ENCODE measurements at places on chromosomes 6 and 20.

- DNase-seq: no peak
These were observed 46.7 kb downstream of the TMEM170B start for GRCh38 chr6:11584244-11584643.

DNA sequence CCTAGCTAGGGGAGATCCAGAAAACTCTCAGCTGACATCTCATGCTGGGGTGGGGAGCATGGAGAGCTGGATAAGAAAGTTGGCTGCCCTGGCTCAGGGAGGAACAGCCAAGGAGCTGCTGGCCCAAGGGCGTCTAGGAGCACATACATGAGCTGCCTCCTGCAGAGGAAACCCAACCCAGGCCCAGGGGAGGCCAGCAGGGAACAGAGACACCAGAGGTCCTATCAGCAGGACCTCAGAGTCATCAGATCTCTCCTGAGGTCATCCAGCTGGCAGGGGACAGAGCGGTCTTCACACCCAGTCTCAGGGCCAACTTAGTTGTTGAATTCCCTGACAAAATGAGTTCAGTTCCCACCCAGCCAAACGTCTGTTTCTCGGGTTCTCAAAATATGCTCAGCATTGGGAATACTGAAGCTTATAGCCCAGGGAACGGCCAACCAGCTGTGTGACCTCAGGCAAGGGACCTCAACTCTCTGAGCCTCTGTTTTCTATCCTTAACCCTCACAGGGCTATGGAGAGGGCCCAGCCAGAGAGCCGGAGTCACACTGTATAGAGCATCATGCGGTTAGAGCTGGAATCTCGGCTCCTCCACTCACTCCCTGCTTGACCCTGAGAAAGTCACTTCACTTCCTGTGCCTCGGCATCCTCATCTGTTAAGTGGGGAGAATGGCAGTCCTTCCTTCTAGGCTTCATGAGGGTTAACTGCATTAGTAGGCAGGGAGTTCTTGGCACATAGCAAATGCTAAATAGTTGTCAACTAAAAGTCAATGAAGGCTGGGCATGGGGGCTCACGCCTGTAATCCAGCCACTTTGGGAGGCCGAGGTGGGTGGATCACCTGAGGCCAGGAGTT is 13.8 kb downstream of the ADA start:
- DNase-seq: no peak

- no peak for DNase-seq
These were observed 44.2 kb upstream of the RNF146 start for GRCh38 chr6:127222418-127222817.

DNA sequence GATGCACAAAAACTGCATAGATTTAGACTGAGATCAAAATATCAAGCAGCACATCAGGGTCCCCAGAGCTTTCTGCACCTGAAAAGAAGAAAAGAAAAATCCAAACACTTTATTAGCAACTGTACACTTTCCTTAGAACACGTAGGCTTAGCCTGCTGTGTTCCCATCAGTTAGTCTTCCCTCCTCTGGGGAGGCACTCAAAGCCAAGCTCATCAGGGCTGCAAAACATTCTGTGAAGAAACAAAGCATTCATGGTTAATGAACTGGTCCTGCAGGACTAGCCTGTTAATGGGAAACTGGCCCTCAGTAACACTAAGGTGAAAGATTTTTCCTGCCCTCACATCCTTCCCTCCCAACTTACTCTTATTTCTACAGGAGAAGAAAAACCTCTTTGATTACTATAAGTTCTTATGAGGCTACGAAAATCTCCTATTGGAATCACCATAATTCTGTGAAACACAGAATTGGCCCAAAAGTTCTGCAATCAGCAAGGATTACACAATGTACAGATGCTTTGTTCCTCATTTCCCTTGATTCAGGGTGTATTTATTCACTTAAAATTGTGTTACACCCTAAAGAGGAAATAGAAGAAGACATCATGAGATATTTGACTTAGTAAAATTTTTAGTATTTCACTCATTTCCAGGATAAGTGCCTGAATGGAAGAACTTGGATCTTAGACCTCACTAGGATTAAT is 901.0 kb upstream of the MAP3K7 start:
- no peak for DNase-seq

GRCh38 chr6:169847141-169847674 is 95.8 kb downstream of the ERMARD start:
- DNase-seq: no peak

DNA sequence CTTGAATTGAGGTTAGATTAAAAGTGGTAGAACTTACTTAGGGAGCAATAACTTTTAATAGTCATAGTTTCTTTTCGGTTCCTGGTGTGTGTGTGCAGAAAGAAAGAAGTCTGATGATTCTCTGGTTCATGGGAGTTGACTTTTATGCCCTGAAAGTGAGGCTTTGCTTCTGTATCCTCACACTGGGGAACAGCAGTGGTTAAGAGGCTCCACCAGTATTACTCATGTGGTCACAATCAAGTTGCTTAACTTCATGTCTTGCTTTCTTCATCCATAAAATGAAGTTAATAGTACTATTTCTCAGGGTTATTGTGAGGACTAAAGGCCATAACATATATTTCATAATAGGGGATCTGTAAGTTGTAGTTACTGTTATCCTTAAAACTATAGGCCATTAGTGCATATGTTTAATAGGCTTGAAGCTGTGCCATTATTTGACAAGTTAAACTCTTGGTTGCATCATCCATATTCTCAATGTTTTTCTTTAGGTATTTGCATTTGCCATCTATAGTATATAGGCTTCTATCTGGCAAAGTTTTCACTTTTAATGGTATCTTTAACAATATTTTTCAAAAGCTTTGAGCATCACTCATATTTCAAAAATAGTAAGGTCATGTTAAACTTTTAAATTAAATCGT is 262.4 kb downstream of the PLCB1 start:
- DNase-seq: no peak

DNA sequence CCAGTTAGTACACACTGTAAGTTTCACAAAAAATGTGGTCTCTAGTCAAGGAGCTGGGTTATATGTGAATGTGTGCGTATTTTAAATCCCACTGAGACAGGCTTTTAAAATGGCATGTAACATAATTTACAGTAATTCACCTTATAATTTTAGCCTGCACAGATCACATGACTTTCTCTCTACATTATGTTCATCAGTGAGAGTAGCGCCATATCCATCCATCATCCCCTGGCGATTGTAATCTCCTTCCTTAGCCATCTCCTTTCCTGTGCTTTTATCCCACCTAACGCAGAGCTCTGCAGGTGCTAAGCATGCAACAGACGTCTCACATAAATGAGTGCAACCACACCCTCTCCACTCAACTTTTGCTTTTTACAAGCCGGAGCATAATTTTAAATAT is 210.8 kb downstream of the TBC1D7 start:
- DNase-seq: peak; percentile 67

DNA sequence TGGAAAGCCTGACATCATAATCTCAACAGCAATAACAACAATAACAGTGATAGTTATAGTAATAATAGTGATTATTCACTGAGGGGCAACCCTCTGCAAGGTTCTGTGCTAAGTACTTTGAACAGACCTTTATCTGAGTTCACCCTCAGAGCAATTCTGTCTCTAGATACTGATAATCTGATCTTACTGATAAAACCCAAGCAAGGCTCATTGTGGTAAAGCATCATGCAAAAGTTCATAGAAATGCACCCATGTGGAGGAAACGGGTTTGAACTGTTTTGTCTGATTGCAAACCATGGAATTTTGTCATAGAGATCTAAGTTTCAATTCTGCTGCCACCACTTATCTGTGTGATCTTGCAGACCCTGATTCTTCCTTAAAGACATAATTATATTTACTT is 1.3 kb upstream of the KIAA0408 start:
- DNase-seq: no peak

DNA sequence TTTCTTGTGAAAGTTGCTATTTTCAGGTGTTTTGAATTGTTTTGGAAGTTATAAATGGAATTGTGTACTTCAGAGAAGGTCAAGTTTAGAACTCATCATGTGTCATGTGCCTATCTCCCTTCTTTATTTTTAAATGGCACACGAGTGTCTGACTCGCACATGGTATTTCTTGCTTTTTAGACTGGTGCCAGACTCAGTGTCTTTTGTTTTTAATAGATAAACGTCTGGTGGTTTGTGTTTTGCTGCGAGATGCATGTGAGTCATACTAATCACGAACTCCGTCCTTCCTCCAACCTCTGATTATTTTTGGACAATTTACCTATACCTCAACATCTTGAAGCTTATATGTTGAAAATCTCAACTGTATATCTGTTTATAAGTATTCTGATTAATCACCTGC is 292.1 kb downstream of the CDKAL1 start:
- no peak for DNase-seq
